Hindlimb muscle (tissue), 1 donor: ENCODE measurements at places on chromosomes 13 and 19. TPM values are rescaled to one million over a fixed set of nuclear protein-coding genes. Genes with fewer than 3 reads are reported as not detected.

The SHANK1 gene
- 38.7 TPM for polyA plus RNA-seq

The GFY gene
- not detected for polyA plus RNA-seq

The MBD3L3 gene
- not detected for polyA plus RNA-seq

The PGLYRP2 gene
- polyA plus RNA-seq = not detected

The KCNJ14 gene
- 1.2 TPM for polyA plus RNA-seq

The EDNRB gene
- polyA plus RNA-seq = 10.6 TPM

The SRRM5 gene
- 0.52 TPM for polyA plus RNA-seq

The RDH8 gene
- not detected for polyA plus RNA-seq

The GSK3A gene
- polyA plus RNA-seq = 47.4 TPM

GRCh38 chr19:4456843-4457653 is 546 bp downstream of the UBXN6 start:
- DNase-seq = peak; percentile 79

GRCh38 chr19:18510216-18510615 is 11.7 kb downstream of the ELL start:
- DNase-seq = no peak

- DNase-seq = no peak
These were observed 4.6 kb downstream of the PPP5C start for GRCh38 chr19:46351241-46352041.

DNA sequence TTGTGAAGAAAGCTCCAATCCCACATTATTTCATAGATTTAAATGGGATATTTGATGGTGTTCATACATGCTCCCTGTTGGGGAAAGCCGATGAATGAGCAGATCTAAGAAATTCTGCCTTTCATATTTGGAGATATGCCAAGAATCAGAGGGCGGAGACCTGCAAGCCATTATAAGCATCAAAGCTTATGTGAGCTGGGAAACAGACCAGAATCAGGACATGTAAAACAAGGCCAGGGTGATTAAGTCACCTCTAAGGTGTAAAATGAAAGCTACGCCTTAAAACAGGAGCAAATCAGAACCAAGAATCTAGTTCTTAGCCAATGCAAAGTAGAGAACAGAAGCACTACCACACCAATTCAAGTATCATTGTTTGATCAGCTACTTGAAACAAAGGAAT is 392.4 kb downstream of the DCT start:
- no peak for DNase-seq

- DNase-seq = no peak
These were observed 1.6 kb upstream of the BEST2 start for GRCh38 chr19:12749938-12750521.

GRCh38 chr13:51298812-51299211 is 40.7 kb upstream of the SERPINE3 start:
- no peak for DNase-seq

DNA sequence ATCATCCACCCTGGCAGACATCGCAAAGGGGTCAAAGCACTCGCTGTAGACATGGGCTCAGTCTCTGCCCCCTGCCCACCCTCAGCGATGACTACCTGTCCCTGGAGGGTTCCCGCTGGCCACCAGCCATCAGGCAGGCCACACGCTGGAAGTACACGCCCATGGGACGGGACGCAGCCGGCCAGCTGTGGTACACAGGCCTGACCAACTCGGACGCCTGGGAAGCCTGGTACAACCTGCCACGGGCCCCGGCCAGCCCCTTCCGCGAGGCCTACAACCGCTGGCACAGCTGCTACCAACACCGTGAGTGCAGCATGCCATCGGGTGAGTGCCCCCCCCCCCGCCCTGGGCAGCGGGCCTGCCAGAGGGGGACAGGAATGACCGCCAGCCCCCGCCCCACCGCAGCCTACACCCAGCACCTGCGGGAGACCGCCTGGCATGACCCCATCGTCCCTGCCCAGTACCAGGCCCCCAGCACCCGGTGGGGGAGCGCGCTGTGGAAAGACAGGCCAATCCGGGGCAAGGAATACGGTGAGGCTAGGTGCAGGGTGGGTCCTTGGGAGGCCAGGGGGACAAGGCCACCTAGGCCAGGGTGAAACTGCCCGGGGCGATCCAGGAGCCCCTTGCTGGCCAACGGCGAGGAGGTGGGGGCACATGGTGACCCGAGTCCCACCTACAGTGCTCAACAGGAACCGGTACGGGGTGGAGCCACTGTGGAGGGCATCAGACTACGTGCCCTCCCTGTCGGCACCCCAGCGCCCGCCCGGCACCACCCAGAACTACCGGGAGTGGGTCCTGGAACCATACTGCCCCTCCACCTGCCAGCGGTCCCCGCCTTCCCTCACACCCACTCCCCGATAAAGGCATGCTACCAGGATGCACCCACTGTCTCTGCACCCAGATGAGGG is 4.4 kb downstream of the TEKTIP1 start:
- DNase-seq = no peak

- no peak for DNase-seq
These were observed 86.3 kb downstream of the ARHGEF7 start for GRCh38 chr13:111201304-111201940.

DNA sequence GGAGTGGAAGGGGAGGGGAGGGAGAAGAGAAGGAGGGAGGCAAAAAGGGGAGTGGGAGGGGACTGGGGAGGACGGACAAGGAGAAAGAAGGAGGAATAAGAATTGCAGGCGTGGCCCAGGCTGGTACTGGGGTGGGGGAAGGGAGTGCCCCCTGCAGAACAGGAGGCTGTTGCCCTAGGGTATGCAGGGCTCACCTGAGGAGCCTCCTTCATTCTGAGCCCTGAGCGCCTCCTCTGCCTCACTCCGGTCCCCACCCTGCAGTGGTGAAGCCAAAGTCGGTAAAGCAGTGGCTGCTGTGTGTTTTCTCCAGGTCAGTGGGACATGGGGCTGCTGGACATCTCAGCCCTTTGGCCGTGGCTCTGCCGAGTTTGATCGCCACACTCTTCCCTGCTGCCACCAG is 9.1 kb upstream of the CDC16 start:
- DNase-seq = no peak

DNA sequence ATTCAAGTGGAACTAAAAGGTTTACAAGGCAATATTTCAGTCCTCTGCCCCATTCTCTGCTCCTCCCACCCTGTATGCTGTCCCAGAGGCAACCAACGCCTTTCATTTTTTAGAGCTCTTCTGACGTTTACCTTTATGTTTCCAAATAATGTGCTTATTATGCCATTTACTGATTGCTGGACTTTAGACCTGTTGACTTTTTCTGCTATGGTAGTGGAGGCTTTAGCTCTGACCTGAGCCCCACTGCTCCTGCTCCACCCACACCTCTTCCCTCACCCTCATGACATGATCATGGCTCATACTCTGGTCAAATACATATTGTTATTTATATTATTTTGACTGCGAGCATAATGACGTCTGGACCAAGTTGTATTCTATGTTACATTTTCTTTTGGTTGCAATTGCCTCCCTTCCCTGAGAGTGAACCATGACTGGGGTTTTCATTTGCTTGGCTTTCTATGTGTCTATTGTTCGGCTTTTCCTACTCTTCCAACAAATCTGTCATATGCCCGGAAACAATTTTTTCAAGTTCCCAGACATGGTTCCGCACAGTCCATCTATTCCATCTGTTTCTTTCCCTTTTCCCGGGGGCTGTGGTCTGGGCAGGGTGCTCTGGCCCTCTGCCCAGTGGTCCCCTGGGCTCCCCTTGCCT is 31.4 kb upstream of the GJB6 start:
- DNase-seq = no peak

DNA sequence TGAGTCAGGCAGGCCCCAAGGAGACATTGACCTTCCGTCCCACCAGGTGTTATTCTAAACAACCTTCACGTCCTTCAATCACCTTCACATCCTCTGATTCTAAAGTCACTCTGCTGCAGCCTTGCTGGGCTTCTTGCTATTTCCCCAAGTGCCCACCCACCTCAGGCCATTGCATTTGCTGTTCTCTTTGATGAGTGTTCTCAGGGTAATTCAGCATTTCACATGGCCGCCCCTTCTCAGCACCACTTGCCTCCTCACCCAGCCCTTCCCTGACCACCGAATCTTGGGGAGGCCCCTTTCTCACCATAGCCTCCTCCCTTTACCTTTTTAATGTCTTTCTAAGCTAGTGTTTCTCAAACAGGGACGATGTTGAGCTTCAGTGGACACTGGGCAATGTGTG is 4.6 kb downstream of the ZNF805 start:
- no peak for DNase-seq

DNA sequence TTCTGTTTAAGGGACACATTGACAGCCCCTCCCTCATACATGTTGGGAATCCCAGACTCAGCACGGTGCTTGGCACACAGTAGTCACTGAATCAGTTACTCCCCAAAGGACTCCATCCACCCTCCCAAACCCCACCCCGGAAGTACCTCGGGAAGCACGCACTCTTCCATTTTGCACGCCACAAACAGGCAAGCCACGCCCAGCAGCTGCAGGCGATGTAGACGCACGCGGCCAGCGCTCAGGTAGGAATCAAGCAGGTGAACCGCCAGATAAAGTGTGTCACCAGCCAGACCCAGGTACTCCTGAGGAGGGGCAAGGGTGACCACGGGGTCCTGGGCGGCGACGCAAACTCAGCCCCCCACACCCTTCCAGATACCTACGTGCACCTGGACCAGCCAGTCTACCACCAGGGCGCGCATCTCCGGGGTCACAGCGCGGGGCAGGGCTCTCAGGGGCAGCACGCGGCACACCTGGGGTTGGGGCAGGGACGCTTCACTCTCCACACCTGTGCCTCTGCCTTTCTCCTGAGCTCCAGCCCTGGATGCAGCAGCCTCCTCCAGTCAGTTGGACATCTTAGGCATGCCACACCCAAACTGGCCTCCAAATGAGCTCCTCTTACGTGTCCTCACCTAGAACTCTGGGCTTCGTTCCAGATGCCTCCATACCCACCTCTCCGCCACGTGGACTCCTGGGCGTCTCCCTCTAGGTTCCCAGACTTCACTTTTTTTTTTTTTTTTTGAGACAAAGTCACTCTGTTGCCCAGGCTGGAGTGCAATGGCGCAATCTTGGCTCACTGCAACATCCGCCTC is 1.9 kb downstream of the CCNP start:
- no peak for DNase-seq

DNA sequence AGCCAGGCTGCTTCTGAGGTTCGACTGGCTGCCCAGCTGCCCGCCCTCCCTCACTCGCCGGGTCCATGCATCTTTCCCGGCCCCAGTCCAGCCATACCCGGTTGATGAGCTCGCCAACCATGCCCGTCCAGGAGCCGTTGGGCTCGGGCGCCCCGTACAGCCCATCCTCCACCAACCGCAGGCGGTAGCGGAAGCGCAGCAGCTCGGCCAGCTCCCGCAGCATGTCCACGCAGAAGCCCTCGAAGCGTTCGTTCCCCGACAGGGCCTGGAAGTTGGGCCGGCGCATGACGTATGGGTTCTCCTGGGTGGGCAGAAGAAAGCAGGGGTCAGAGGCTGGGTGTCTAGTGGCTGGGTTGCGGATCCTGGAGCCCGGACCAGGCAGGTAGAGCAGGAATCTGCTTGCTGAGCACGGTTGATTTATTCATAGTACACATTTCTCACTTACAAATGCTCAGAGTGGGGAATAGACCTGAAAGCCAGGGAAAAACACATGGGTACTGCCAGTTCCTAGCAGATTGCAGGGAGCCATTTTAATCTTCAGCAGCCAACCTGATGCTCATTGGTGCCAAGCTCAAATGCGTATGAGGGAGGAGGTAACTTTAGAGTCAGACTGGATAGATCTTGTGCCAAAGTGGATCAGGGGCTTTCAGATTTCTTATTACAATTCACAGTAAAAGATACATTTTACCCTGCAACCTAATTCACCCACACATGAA is 27.4 kb downstream of the GRIK5 start:
- no peak for DNase-seq

DNA sequence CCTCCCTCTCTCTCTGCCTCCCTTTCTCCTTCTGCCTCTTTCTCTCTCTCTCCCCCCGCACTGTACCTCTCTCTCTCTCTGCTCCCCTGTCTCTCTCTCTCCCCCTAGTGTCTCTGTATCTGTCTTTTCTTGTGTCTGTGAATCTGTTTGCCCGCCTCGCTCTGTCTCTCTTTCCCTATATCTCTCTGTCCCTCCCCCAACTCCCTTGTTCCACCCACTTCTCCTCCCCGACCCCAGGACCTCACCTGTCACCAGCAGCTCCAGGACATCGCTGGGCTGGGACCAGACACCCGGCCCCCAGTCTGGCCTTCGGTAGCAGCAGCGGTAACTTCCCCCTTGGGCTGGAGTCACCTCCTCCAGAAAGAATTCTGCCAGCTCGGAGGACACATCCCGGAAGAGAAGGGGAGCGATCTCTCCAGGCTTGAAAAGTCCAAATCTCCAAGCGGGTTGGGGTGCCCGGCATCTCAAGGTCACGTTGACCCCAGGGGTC is 3.9 kb downstream of the OSCAR start:
- no peak for DNase-seq

- DNase-seq = no peak
These were observed 3.2 kb downstream of the ZNF699 start for GRCh38 chr19:9306443-9306842.

GRCh38 chr19:4053423-4054324 is 13.0 kb downstream of the ZBTB7A start:
- no peak for DNase-seq

GRCh38 chr19:55283548-55284377 is at the start of gene BRSK1:
BRSK1 (plus strand) TSS chr19:55283997; CDS start chr19:55284443, 446 bp downstream.
- peak; percentile 77 for DNase-seq

DNA sequence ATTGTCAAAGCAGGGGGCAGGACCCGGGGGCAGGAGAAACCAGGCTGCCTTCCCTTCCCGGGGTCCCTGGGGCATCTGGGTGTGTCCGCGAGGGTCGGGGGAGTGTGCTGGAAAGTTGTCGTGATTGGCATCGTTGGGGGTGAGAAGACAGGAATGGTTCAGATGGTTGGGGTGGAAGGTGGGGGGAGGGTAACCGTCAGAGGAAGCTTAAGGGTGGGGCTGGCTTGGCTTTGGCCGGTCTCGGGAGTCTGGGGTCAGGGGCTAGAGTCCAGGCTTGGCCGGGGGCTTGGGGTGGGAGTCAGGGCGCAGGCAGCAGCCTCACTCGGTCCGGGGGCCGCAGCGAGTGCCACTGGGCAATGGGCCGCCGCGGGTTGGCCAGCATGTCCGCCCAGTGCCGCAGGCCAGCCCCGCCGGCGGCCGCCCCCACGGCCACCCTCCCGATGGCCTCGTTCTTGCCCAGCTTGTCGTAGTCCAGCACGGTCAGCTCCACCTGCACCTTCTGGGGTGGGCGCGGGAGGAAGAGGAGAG is 6.8 kb upstream of the DNAAF3 start:
- no peak for DNase-seq

GRCh38 chr19:27765397-27765796 is 1447.6 kb downstream of the UQCRFS1 start:
- no peak for DNase-seq

GRCh38 chr19:14113762-14114414 is 3.7 kb downstream of the PRKACA start:
- DNase-seq = no peak

DNA sequence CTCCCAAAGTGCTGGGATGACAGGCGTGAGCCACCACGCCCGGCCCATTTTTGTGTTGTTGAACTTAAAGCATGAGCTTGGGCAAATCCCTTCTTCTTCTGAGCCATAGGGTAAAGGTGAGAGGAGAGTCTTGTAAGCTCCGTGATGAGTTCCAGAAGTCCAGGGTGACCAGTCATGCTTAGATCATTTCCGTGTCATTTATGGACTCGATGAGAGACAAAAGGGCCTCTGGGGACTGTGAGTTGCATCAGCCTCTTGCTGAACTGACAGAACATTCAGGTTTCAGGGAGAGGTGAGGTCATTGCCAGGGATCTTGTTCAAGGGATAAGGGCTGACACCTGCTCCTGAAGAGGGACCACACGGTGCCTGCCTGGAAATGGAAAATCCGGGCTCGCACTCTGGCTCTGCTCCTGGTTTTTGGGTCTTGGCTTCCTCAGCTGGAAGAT is 53.6 kb downstream of the GADD45B start:
- no peak for DNase-seq
